ENCODE measurements at places on chromosomes 3 and 15.

DNA sequence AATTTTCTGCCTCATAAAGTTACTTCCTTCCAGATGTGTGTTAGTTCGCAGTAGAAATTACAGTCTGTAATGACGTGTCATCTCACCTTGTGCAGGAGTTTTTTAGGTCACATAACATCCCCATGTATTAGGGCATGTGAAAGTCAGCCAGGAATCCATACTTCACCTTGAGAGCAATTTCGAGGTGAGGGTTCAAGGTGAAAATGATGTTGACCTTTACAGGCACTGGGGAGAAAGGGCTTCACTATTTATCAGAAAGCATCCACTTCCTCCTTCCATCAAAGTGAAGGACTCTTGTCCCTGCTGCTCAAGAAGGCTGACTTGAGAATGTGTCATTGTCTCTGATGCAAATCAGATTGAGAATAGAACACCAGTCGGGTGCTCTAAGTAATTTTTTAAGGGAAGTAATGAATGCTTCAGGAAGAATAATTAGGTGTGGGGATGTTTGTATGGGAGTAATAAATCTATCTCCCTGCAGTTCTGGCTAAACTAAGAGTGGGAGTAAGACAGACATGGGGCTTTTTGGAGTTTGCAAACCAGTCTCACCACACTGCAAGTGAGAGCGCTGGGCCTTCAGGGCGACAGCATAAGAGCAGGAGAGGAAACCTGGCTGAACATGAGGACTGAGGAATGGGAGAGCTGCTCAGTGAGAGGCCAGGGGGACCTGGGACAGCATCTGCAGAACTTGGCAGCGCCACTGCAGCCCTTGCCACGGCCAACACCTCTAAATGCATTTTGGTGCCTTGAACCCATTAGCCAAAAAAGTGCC is 85.9 kb upstream of the IL12A start:
- no peak for DNase-seq

DNA sequence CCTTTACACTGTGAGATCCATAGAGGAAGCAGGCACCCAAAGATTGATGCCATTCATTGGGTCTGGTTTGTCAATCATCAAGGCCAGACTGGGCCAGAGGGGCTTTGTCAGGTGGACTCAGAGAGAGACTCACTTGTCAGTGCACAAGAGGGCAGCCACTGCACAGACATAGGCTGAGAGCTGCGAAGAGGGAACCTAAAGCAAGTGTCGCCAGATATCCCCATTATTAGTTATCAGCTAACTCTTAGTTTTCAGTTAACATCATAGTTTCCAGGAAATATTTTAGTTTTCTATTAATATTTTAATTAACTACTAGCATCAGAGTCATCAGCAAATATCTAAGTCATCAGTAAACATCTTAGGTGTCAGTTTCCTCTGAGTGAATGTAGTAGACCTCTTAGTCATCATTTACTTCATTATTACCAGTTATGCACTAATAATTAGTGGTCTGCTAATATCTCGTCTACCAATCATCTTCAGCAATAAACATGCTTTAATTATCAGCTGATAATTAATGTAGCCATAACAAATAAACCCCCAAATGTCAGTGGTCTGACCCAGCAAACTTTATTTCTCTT is 41.7 kb upstream of the LIMD1 start:
- DNase-seq: no peak

- no peak for DNase-seq
Observed at GRCh38 chr15:76185716-76186115, 125.6 kb downstream of the ETFA start.

DNA sequence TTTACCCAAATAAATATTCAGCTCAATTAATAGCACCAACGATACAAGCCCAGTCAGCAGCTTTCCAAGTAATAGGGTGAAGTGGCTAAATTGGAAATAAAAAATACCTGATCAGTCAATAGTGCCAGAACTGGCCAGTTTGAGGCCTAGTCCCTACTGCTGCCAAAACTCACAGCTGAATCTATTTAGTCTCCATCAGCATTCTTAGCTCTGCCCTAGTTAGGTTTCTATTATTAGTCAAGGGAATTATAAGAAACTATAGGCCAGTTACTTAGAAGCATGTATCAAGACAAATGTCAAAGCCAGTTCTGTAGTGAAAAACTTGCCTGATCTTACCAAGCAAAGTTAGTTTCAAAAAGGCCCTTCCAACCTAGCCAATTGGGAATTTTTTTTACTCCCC is 146.2 kb upstream of the ZBTB20 start:
- no peak for DNase-seq

GRCh38 chr3:67327582-67327981 is 326.8 kb downstream of the SUCLG2 start:
- no peak for DNase-seq

- no peak for DNase-seq
Observed at GRCh38 chr3:11164607-11165006, 10.3 kb downstream of the HRH1 start.

DNA sequence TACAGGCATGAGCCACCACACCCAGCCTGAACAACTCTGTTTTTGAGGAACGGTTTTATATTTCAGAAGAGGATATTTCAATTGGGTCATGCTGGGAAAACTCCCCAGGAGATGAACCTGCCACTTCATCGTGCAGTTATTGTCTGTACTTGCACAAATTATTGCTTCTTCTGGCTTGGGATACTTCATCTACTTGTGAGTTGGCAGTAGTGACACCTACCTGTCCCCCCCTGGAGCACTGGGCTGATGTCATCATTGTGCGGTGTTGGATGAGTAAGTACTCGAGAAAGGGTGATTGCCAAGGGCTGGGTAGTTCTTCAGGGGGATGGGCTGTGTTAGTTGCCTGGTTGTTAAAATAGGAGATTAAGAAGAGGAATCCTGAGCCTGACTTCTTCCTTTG is 85.1 kb upstream of the SAMMSON start:
- DNase-seq: no peak
